ENCODE measurements at places on chromosomes 7 and 10.

- DNase-seq, result no peak
Observed at GRCh38 chr7:103704701-103705100, 258.7 kb upstream of the SLC26A5 start.

DNA sequence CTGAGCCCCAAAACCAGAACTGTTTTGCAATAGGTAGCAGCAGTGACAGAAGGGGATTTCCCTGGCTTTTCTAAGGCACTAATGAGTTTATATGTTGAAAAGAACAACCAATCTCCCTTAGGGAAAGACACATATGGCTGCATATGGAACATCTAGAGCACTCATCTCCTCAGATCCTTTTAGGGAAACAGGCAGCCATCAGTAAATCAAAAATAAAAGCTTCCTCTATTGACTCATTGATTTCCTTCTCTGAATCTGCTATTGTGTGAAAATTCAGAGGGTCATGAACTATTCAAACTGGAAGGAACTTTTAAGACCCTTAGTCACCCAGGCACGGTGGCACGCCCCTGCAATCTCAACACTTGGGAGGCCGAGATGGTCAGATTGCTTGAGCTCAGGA is 110.9 kb upstream of the NANOS1 start:
- no peak for DNase-seq

DNA sequence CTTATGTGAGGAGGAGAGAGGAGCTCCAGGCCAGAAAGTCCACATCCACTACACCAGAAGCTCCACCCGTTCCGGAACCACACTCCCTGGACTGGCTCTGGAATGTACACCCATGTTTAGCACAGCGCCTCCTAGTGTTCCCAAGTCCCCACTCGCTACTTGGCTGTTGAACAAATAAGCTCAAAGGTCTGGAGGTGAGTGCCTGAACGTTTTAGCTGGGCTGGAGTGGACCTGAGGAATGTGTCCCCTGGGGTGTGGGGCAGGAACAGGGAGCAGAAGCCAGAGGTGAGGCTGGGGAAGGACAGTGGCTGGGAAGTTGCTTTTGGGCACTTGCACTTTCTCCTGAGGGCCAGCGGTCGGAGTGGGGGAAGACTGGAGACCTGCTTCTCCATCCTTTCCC is 164.1 kb upstream of the CDCA7L start:
- DNase-seq, result peak; percentile 7

- DNase-seq, result no peak
Observed at GRCh38 chr7:20218279-20218678, 1.1 kb upstream of the MACC1 start.

- DNase-seq, result no peak
Observed at GRCh38 chr10:78663721-78664120, 405.0 kb upstream of the ZMIZ1 start.

DNA sequence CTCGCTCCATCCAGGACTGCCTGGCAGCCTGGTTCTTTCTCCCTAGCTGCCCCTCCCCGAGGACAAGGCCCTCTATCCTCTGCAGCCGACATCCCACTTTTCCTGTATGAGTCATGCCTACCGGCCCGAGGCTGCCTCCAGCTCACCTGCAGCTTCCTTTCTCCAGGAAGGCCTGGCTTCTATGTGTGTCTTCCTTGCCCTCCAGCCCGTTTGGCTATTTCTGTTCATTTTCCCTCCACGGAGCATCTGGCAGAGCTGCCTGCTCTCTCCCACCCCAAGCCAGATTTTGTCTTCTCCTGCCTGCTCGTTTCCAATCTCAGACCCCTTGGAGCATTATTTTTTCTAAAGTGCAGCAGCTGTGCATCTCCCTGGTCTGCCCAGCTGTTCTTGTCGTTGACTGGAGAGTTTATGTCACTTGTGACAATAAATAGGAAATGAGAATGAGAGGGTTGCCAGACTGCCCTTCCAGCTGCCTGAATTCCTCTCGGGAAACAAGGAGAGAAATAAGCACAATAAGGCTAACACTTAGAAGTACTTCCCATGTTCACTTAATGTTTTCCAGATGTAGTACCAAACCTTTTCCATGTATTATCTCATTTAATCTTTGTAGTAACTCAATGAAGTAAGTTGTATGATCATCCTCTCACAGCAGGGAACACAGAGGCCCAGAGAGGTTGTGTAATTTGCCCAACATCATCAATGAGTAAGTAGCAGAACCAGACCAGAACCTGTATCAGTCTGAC is 19.7 kb downstream of the UBTD1 start:
- DNase-seq, result no peak

DNA sequence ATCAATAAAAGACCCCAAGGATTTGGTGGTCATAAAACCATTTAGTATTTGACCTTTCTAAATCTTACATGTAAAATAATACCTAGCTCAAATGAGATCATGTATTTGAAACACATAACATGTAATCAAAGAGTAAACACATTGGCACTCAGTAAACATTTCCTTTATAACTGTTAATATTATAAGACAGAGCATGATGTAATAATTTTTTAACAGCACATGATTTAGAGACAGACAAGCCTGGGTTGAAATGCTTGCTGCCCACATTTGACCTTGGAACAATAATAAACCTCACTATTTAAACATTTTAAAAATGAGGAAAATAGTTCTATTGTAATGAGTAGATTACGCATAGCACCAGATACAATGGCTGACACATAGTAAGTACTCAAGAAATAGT is 105.2 kb upstream of the GPR141 start:
- DNase-seq, result no peak

DNA sequence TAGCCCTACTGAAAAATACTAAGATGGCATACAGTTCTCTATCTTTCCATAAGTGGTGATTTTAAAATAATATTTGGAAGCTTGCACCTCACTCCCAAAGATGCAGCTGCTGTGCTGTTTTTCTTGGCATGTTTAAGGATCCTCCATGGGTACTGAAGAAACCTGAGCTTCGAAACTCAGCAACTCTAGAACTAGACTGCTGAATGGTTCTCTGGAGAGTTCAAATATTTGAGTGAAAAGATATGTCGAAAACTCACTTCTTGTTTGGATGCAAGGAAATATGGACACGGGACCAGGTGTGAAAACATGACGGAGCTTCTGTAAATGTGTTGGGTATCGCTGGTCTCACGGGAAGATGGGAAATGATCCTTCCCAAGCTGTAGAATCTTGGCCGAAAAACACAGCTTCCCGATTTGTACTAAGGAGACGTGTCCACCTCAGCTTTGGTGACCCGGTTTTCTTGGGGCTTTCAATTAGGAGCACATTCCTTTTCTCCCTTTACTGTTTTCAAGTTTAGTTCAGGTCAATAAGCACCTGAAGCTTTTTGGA is 543.8 kb upstream of the NRP1 start:
- DNase-seq, result no peak

GRCh38 chr10:17479822-17480221 is 25.4 kb upstream of the ST8SIA6 start:
- DNase-seq, result no peak

DNA sequence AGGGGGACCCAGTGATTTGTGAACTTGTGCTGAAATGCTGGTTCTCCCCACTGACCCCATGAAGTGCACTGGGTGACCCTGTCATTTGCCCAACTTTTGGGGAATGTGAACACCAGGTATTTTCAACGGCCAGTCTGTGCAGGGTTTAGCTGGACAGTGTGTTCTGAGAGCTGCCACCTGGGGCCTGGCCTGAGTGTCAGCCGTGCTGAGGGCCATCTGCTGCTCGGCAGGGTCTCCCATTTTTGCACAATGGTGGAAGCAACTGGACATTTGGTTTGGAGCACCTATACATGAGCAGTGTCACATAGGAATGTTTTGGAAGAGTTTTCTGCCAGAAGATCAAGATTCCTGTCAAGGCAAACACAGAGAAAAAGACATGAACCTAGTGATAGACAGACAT is 5.2 kb downstream of the CHN2 start:
- DNase-seq, result no peak

DNA sequence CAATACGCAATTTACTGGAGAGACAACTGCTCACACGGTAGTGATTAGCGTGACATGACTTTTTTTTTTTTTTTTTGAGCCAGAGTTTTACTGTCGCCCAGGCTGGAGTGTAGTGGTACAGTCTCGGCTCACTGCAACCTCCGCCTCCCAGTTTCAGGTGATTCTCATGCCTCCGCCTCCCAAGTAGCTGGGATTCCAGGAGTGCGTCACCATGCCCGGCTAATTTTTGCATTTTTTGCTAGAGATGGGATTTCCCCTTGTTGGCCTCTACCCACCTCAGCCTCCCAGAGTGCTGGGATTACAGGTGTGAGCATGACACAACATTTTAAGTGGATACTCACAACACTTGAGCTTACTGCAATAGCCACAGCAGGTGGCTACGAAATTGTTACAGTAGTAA is 11.9 kb downstream of the ARL4A start:
- DNase-seq, result no peak

DNA sequence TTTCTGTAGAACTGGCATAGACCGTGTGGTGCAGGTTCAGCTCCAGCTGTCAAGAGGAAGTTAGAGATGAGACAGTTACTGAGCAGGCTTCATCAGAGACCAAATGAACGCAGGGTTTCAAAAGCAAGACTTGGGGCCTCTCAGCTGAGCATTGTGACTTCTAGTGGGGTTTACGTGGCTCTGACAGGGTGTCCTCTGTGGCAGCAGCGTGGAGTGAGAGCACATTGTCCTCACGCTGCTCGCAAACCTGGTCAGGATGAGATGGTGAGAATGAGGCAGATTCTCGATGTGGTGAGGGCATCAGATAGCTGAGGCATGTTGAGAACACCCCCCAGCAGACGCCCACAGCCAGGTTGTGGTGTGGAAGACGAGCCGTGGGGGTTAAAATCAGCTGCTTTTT is 126.0 kb downstream of the DNAJB6 start:
- no peak for DNase-seq

- DNase-seq, result no peak
Observed at GRCh38 chr7:30584415-30584814, 10.3 kb upstream of the GARS1 start.

DNA sequence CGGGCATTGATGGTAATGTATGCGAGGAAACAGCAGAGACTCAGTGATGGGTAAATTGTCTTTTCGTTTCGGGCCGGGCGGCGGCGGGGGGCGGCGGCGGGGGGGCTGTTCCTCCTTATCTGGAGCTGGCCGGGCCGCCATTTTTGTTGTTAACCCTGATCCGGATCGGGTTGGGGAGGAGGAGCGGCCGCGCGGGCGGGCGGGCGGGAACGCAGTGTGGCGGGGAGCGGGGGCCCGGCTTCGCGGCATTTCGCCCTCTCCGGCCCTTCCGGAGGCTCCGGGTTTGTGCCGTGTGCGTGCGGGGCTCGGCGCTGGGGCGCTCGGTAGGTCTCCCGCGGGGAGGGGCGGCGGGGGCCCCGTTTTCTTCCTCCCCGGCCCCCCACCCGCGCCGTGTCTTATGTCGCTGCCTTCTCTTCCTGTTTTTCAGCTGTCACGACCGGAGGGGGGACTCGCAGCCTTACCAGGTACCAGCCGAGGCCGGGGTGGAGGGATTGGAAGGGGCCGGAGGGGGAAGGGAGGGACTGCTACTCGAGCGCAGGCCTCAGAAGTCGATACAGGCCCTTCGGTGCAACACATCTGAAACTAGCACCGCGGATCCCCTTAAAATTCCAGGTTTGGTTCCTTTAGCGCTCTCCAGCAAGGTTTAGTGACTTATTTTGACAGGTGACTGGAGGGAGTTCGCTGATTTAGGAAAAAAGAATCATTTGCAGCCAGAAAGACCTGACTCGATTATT is 820 bp downstream of the WAC start:
- peak; percentile 70 for DNase-seq

- DNase-seq, result no peak
Observed at GRCh38 chr10:19500959-19501358, 315.3 kb upstream of the PLXDC2 start.

DNA sequence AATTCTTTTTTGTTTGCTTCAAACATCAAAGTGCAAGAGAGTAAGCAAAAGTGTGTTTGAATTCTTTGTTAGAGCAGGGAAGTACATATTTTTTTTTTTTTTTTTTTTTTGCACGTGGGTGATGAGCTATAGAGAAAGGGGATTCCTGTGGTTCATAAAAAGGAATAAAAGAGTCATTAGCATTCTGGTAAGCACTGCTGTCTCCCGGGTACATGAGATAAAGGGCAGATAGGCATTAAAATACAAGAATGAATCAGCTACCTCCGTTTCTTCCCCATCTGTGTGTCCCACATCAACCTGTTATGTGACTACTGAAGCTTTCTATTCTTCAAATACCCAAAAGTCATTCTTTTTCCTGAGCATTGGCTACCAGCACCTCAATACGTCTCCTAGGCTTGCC is 102.4 kb upstream of the SEMA3D start:
- DNase-seq, result no peak

DNA sequence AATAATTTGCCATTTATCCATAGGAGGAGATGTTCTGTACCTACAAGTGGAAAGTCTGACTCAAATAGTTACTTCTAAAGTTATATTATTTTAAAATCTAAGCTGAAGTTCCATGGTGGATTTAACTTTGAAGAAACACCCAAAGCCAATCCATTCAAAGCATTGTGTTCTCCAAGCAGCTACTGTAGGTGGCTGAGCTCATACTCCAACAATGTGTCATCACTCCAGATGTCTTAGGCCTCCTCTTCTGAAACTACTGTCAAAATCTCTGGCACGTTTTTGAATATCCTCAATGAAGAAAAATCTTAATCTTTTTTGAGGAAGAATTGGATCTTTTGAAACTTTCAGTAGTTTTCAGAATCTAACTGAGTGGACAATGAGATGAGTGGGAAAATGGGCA is 169.1 kb downstream of the PTEN start:
- no peak for DNase-seq

DNA sequence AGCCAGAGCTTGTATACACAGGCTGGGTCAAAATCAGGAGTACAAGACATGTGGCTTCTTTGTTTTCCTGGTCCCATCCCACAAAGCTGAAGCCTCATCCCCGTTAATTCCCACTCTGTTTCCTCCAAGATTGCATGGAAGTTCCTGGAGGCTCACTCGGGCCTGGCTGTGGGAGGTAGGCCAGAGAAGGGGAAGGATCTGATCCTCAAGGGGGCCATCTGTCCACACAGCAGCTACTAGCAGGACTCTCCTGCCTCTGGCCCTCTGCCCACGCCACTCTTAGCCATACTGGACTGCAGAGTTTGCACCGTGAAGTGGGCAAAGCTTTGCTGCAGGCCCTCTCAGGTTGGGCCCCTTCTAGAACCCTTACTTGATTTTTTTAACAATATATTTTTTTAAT is 160.6 kb downstream of the FGFR2 start:
- DNase-seq, result no peak

All from CD4-positive, alpha-beta T cell treated with Interleukin-1 beta for 1 hour (primary cell).